ENCODE measurements at places on chromosomes 4 and X.

GRCh38 chr4:16713271-16713670 lies 185.2 kb downstream of the LDB2 start:
- H3K27me3 ChIP-seq: peaks cover 12% of the 10 kb centered on the region
- no peak overlapping the region for H3K4me3 ChIP-seq
- H3K4me1 ChIP-seq: no peaks in the 10 kb centered on the region
- H3K27ac ChIP-seq: no peak overlapping the region
- no peaks in the 10 kb centered on the region for H3K36me3 ChIP-seq

DNA sequence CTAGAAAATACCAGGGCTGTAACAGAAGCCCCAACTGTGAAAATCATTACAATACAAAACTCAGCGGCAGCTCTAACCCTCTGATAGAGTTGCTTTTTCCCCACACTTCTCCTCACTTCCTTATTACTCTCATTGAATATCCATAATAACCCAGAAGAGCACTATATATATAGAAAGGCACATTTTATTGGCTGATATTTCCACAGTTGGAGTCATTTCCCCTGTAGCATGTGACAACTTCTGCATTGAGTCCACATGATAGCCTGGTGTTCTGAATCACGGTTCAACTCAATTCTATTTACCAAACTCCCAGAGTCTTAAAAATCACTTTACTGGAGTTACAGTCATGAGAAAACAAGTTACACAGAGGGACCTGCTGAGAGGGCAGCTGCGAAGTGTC lies 46.6 kb upstream of the NWD2 start:
- DNase-seq: no peak
- H3K36me3 ChIP-seq: no peaks in the 10 kb centered on the region
- H3K4me1 ChIP-seq: no peaks in the 10 kb centered on the region
- no peak overlapping the region for H3K27ac ChIP-seq

DNA sequence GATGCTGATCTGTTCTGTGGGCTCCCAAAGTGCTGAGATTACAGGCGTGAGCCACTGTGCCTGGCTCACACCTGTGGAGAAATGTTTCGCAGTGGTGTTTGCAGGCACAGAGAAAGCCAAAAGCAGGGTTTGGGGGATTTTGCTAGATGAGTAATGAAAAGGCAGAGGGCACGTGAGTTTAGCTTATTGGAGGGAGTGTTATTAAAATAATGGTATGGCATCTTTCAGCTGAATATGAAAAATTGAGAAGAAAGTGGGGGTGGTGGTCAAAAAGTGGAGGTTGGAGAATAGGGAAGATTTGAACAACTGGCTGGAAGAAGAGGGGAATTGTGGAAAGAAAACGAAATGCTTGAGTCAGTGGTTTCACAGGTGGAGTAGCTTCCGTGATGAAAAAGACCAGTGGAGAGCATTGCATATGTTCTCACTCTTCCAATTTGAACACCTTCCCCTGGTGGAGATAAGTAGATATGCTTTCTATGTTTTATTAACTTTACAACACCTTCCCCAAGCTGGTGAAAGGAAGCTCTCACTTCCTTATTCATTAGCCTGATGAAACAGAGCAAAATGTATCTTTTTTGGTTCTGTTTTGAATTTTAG lies 1.1 kb upstream of the CHST7 start:
- H3K27ac ChIP-seq: peak overlapping the region; percentile 95
- peak; percentile 48 for DNase-seq
- H3K27me3 ChIP-seq: peaks cover 14% of the 10 kb centered on the region
- peaks cover 42% of the 10 kb centered on the region for H3K4me1 ChIP-seq
- H3K36me3 ChIP-seq: peaks cover under 1% of the 10 kb centered on the region
- H3K4me3 ChIP-seq: peak overlapping the region; percentile 88

DNA sequence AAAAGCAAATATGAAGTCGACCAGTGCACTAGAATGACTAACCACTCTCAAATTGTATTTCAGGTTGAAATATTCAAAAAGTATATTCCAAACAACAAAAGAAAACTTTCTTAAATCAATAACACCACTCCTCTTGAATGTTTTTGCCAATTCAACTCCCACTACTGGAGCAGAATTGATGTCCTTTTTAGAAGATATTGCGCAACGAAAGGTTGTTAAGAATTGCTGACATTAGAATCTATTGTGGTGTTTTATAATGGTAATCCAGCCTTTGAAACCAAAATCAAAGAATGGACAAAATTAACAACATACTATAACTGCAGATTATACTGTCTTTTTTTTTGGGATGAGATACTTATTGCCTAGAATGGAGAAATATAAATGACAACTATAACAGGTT lies 331.3 kb downstream of the GRXCR1 start:
- no peak overlapping the region for H3K4me3 ChIP-seq
- no peak for DNase-seq
- no peaks in the 10 kb centered on the region for H3K4me1 ChIP-seq
- H3K36me3 ChIP-seq: no peaks in the 10 kb centered on the region

GRCh38 chr4:55386073-55386472 lies 9.7 kb upstream of the TMEM165 start:
- H3K4me1 ChIP-seq: peaks cover 27% of the 10 kb centered on the region
- no peak overlapping the region for H3K27ac ChIP-seq
- no peaks in the 10 kb centered on the region for H3K36me3 ChIP-seq

DNA sequence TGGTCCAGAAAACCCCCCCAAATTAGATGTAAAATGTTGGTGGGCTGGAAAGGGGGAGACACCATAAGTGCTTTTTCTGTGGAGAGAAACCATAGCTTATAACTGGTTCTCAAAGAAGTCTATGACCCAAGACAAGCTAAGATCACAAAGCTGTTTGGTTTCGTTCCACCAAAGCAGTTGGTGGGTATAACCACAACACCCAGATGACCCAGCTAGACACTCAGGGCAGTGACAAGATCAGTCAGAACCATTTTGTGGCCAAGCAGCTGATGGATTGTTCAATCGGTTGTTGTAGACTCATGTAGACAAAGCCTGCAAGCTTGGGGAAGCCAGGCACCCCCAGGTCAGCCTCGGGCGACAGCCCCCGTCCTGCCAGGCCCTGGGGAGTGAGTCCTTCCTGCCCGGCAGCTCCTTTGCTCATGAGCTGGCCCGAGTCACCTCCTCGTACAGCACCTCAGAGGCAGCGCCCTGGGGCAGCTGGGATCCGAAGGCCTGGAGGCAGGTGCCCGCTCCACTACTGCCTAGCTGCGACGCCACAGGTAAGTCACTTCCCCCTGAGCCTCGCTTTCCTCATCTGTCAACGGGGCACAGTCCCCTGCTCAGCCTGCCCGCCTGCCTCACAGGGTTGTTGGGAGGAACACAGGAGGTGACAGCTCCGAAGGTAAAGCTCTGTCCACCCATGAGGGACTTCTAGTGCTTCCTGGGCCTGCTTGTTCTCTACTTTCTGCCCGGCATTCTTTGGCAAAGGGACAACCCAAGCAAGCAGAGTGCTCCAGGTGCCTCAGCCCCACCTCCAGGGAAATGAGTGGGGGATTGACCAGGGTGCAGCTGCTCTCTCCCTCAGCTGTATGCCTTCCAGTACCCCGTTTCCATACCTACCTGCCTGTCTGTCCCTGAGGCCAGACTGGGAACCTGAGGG lies 65.2 kb upstream of the MTM1 start:
- H3K4me1 ChIP-seq: no peaks in the 10 kb centered on the region
- H3K27ac ChIP-seq: no peak overlapping the region
- peaks cover 27% of the 10 kb centered on the region for H3K27me3 ChIP-seq
- DNase-seq: no peak
- H3K4me3 ChIP-seq: no peak overlapping the region

GRCh38 chr4:53917729-53918128 lies 146.7 kb downstream of the CHIC2 start:
- H3K4me1 ChIP-seq: peaks cover 17% of the 10 kb centered on the region
- no peak overlapping the region for H3K4me3 ChIP-seq
- peaks cover 35% of the 10 kb centered on the region for H3K27me3 ChIP-seq
- H3K27ac ChIP-seq: no peak overlapping the region

DNA sequence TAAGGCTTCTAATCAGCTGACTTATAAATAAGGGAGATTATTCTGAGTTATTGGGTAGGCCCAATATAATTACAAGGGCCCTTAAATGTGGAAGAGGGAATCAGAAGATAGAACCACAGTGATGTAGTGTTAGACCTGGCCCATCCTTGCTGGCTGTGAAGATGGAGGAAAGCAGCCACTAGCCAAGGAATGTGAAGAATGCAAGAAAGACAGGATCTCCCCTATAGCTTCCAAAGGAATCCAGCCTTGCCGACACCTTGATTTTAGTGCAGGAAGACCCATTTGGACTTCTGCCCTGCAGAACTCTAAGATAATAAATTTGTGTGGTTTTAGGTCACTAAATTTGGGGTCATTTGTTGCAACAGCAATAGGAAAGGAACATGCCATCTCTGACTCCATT lies 150.6 kb downstream of the SPATA18 start:
- H3K4me1 ChIP-seq: no peaks in the 10 kb centered on the region
- H3K27ac ChIP-seq: no peak overlapping the region
- peaks cover 2% of the 10 kb centered on the region for H3K36me3 ChIP-seq
- no peak overlapping the region for H3K4me3 ChIP-seq
- H3K27me3 ChIP-seq: no peaks in the 10 kb centered on the region

DNA sequence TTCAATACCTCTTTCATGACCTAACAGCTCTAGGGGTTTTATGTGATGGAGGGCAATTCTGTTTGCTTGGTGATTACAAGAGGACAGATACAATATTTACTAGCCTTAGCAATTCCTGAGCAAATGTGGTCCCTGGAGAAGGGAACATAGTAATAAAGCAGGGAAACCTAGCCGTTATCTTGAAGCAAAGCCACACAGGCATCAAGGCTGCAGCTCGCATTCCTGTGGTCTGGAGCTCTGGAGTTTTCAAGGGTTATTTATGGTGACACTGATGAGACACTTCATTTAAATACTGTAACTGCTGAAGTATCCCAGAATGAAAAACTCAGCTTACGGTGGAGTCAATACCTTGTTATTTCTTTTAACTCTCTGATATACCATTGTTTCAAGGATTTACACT lies 66.8 kb downstream of the AFF2 start:
- no peak overlapping the region for H3K27ac ChIP-seq
- DNase-seq: no peak
- H3K4me1 ChIP-seq: peaks cover 6% of the 10 kb centered on the region
- H3K4me3 ChIP-seq: no peak overlapping the region

GRCh38 chrX:17414027-17414658 lies 39.1 kb downstream of the NHS start:
- no peak for DNase-seq
- no peak overlapping the region for H3K4me3 ChIP-seq
- peaks cover 27% of the 10 kb centered on the region for H3K4me1 ChIP-seq
- no peak overlapping the region for H3K27ac ChIP-seq
- H3K27me3 ChIP-seq: peaks cover 47% of the 10 kb centered on the region

GRCh38 chrX:19840899-19841648 lies 46.3 kb downstream of the SH3KBP1 start:
- peak overlapping the region; percentile 93 for H3K4me3 ChIP-seq
- H3K36me3 ChIP-seq: peaks cover 11% of the 10 kb centered on the region
- H3K27ac ChIP-seq: peak overlapping the region; percentile 98
- peaks cover 73% of the 10 kb centered on the region for H3K4me1 ChIP-seq

DNA sequence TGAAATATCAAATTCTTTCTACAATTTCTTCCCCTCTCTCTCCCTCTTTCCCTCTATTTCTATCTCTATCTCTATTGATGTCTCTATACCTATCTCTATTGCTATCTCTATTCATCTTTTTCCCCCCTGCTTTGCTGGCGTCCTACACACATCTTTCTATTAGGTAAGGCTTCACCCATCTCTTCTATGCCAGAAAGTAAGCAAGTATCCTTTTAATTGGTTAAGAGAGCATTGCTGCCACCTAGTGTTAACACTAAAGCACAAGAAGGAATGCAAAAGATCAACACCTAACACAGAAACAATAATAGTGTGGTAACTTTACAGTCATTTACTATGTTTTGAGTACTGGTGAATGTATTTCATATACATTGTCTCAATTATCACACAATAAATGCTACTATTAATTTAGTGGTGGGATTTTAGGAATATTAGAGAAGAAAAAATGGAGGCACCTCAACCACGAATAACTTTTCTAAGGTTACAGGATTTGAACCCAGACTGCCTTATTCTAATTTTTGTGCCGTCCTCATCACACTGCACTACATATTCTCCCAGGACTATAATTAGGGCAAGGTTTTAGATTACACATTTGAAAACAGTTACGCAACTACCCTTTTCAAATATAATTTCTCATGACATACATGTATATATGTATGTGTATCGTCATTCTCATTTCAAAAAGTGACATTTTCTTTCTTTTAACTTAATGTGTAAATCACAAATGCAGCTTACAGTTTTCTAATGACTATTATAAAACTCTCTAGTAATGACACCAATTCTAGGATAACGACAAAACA lies 3.7 kb upstream of the C4orf36 start:
- no peak for DNase-seq
- H3K4me3 ChIP-seq: no peak overlapping the region
- H3K27ac ChIP-seq: no peak overlapping the region
- H3K4me1 ChIP-seq: peaks cover 14% of the 10 kb centered on the region
- H3K36me3 ChIP-seq: no peaks in the 10 kb centered on the region

GRCh38 chr4:143402776-143403552 lies 66.3 kb downstream of the GAB1 start:
- H3K4me3 ChIP-seq: peak overlapping the region; percentile 11
- peaks cover 5% of the 10 kb centered on the region for H3K27me3 ChIP-seq

GRCh38 chr4:187883836-187884475 lies 111.6 kb upstream of the ZFP42 start:
- H3K27me3 ChIP-seq: no peaks in the 10 kb centered on the region
- no peaks in the 10 kb centered on the region for H3K4me1 ChIP-seq
- no peaks in the 10 kb centered on the region for H3K36me3 ChIP-seq
- DNase-seq: no peak
- no peak overlapping the region for H3K27ac ChIP-seq
- H3K4me3 ChIP-seq: no peak overlapping the region

- no peak overlapping the region for H3K27ac ChIP-seq
- H3K36me3 ChIP-seq: no peaks in the 10 kb centered on the region
- H3K4me3 ChIP-seq: no peak overlapping the region
These were observed 175.0 kb downstream of the TENM3 start for GRCh38 chr4:182418054-182418734.

DNA sequence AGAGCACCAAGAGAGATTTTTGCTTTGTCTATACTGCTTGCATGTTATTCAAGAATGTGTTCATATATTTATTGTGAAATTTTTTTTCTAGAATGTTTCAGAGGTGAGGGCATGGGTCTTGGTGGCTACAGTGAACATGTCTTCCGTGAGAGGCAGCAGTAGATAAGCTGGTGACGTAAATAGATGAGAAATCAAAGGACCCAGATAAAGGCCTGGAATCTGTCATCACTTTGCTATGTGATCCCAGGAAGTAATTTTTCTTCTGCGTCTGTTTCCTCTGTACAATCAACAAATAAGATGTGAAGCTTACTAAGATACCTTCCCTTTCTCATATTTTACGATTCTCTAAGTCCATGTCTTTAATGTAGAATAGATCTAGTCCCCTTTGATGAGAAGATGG lies 129.1 kb downstream of the COL4A6 start:
- no peak overlapping the region for H3K4me3 ChIP-seq
- DNase-seq: no peak
- no peaks in the 10 kb centered on the region for H3K36me3 ChIP-seq

DNA sequence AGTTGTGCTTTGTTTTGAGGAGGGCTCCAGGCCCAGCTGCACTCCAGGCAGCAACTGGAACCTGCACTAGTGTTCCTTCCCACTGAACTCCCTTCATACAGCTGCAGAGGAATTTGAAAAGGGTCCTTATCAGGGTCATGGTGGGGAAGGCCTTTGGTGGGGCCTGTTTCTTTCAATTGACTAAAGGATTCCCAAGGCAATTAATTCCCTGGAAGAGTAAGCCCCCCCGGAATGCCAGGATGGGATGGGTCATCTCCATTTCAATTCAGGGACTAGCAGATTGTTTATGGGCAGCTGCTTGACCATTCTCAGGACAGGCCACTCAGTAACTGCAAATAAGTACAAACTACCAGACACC lies 45.3 kb downstream of the TSC22D3 start:
- H3K4me1 ChIP-seq: peaks cover 24% of the 10 kb centered on the region
- no peak for DNase-seq
- no peak overlapping the region for H3K4me3 ChIP-seq
- peaks cover 30% of the 10 kb centered on the region for H3K27me3 ChIP-seq
